ENCODE measurements at places on chromosomes 7 and 10.

GRCh38 chr10:62648921-62649320 lies 155.6 kb upstream of the ADO start:
- no peak for DNase-seq

GRCh38 chr10:132849546-132850031 lies 63.6 kb upstream of the NKX6-2 start:
- no peak for DNase-seq

GRCh38 chr10:94193466-94193924 lies 169.2 kb downstream of the NOC3L start:
- no peak for DNase-seq

DNA sequence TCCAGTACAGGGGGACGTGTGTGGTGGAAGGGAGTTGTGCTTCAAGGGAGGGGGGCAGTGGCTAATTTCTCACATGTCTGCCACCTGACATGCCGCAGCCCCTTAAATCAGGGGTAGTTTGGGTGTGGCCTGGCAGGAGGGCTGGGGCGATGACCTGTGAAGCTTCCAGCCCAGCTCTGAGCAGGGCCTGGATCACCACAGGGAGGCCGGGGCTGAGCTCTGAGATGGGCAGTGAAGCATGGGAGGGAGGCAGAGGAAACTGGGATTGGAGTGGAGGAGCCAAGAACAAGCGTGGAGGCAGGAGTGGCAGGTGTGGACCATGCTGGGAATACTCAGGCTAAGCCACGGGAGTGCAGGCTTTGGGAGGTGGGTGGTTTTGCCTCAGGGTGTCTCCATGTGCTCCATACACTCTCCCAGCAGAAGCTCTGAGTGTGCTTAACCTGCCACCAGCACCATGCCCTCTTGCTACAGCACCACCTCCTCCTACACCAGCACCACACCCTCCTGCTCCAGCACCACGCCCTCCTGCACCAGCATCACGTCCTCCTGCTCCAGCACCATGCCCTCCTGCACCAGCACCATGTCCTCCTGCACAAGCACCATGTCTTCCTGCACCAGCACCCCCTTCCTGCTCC lies 99.3 kb upstream of the SHH start:
- DNase-seq = no peak

DNA sequence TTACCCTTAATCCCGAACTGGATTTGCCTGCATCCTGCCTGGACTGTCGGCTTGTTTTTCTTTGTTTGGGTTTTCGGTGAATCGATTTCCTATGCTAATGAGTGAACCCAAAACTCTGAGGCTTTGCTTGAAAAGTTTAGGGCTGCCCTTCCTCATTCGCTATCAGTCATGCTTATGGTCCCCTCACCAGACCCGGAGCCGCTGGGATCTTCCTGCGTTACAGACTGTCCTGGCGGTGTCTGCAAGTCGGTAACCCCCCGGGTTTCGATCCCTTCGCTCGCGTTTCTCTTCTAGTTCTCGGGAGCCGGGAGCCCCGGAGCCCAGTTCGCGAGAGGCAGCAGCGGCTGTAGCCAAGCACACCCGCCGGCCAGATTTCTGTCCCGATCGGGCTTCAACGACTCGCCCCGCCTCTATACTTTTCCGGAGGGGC lies 2.2 kb downstream of the EMX2 start:
- no peak for DNase-seq

DNA sequence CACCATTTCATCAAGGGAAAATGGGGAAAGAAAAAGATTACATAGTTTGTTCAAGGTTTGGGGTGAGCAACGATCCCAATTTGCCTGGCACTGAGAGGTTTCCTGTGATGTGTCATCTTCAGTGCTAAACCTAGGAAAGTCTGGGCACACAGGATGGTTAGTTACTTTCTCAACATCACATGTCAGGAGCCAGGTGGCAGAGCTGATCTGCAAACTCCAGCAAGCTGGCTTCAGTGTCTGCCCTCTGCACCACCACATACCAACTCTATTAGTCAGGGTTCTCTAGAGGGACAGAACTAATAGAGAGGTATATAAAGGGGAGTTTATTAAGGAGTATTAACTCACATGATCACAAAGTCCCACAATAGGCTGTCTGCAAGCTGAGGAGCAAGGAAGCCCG lies 11.3 kb downstream of the ADAM12 start:
- no peak for DNase-seq

DNA sequence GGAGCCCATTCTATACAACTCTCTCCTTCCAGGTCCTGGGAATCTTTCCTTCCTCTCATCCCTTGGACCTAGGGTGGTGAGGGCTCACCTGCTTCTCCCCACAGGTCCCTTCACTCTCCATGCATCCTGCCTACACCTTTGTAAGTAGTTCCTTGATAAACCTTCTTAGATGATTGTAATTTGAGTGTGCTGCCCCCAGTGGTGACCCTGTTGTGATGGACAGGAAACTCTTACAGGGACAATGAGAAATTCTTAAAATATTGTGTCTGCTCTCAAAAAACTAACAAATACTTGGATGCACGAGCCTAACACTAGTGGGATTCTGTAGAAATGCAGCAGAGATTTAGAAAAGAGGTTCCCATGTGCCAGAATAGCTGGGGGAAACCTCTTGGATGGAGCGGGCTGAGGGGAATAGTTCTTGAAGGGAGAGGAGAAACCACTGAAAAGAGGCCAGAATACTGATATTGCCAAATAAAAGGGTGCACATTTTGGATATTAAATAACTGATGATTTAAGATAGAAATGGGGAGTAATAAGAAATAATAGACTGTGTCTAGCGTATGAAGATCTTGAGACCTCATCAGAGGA lies 6.7 kb upstream of the PAXIP1 start:
- DNase-seq = no peak

DNA sequence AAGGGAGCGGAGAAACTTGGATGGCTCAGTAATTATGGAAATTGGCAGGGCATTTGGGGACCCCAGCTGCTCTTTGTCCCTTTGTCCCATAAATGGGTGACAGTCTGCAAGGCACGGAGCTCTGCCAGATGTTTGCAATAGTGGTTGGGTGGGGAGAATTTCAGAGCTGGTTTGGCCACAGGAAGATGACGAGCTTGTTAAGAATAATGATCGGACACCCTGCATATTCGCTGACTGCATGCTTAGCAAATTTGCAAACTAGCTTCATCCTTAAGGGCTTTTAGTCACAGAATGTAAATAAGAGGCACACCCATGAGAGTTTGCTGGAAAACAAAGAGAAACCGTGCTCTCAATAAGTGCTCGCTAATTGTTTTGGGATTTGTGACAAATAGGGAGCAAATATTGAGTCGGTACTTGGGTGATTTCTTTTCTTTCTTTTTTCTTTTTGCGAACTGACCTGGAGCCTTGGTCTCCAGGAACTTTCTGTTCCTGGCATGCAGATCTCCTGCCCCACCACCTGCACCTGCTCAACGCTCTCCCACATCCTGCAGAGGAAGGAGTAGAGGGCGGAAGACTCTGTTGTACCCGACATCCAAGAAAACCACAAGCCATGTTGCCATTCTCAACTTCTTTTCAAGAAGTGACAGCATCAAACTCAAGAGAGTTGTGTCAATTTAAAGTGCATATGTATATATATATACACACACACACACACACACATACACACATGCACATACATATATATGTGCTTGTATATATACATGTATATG lies 238.9 kb downstream of the CAMK1D start:
- DNase-seq = no peak

DNA sequence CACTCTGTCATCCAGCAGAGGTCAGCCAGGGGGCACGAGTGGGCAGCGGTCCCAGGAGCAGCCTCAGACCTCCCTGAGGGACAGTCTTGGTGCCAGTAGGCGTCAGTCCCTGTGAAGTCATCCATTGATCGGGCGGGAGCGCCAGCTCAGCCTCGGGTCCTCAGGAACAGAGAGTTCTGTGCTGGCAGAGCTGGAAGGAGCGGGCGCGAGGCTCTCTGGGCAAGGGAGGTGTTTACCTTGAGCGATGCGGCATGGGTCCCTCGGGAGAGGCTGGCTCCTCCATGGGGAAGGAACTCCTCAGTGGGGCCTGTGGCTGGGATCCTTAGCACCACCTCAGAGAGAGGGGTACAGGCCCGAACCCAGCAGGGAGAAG lies 101.1 kb upstream of the PPIF start:
- peak; percentile 82 for DNase-seq

- DNase-seq = no peak
Observed at GRCh38 chr7:99409192-99409572, 413 bp downstream of the BUD31 start.

DNA sequence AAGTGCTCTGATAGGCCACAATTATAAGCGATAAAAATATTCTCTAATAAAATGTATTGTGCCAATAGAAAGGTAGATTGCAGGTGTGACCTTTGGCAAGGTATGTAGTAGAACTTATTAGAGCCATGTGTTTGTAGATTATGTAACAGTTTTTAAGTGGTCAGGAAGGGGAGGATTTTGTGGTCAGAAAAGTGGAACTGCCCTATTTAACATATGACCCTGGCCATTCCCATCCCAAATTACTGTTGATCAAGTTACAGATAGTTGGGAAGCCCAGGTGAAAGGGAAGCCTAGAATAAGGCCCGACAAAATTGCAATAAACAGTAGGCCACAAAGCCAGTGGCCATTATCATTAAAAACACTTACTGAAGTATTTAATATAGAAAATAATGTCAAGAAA lies 89.2 kb downstream of the SPAG6 start:
- DNase-seq = no peak

- DNase-seq = no peak
Observed at GRCh38 chr7:99184532-99185218, 23.2 kb downstream of the KPNA7 start.

DNA sequence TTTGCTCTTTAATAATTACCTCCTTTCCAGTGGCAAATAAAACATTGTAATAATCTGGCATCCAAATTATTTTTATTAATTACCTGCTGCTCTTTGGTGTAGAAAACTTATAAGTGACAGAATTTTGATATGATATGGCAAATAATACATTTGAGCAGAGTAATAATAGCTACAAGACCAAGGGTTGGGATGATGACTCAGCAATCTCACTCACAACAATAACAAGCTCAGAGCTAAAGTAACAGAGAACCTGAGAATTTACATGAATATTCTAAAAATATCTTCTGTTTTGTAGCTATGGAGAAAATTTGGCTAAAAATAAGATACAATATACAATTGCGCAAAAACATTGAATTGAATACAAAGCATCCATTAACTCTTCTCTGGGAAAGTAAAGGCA lies 480.8 kb upstream of the COBL start:
- DNase-seq = no peak

GRCh38 chr10:70162151-70162891 lies 8.0 kb downstream of the SAR1A start:
- DNase-seq = no peak

DNA sequence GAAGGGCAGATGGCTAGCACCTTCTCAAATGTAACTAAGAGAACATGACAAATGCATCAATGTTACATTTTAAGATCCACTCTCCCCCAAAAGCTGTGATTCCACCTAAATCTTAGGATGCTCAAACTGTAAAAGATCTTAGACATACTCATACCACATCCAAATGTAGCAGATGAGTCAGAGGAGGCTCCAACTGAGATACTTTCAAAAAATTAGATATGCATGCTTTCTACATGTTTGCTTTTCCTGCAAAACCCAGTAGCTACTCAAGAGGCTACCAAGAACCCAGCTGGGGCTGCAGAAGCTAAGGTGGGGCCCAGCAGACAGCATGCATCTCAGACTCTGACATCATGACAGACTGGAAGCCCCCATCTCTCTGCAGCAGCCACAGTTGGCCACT lies 31.4 kb upstream of the FRMD4A start:
- DNase-seq = no peak

DNA sequence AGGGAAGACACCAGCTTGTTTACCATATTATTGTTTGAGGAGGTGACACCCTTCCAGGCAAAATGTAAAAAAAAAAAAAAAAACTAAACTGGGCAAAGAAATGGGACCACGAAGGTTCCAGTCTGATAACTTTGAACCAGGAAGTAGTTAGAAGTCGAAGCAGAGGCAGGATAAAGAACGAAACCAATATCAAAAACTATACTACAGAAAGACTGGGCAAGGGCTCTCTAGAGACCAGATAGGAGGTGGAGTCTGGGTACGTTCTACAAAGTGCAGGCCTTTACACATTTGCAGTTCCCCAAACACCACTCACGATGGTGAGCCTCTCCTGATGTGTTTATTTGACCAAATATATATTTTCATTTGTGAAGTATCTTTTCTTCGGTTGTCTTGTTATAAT lies 125.7 kb upstream of the CDK1 start:
- DNase-seq = no peak

DNA sequence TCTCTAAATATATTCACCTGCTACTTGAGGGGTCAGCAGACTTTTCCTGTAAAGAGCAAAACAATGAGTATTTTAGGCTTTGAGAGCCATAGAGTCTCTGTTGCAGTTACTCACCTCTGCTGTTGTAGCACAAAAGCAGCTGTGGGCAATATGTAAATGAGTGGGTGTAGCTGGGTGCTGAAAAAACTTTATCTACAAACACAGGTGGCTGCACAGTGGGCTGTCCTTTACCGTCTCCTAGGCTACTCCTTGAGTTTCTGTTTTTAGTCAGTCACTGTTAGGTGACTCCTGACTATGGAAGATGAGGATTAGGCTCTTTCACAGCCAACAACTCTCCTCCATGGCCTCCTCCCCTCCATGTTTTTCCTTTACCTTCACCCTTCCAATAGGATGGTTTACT lies 286.1 kb upstream of the C7orf33 start:
- DNase-seq = no peak

- DNase-seq = no peak
Observed at GRCh38 chr7:44068054-44068453, 2.7 kb upstream of the PGAM2 start.

DNA sequence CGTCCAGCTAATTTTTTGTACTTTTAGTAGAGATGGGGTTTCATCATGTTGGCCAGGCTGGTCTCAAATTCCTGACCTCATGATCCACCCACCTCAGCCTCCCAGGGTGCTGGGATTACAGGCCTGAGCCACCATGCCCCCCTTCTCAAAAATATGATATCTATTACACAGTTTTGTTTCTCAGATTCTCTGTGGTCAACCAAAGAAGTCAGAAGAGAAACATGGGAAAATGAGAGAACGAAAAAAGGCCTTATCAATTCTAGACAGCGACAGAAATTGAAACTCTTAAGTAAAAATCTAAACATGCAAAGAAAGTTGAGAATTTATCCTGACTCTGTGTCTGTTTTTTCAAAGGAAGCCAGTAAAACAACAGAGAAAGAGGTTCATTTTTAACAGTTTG lies 283.8 kb upstream of the PLXDC2 start:
- no peak for DNase-seq

DNA sequence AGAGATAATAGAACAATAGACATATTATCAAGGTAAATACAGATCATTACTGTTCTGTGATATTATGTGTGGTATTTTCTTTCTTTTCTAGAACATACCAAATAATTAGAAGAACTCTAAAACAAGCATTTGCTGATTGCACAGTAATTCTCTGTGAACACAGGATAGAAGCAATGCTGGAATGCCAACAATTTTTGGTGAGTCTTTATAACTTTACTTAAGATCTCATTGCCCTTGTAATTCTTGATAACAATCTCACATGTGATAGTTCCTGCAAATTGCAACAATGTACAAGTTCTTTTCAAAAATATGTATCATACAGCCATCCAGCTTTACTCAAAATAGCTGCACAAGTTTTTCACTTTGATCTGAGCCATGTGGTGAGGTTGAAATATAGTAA lies 185.5 kb downstream of the CFTR start:
- DNase-seq = no peak

Measured in amygdala (tissue), 56 donors.